Stimulated activated CD4-positive, alpha-beta T cell treated with anti-CD3 and anti-CD28 coated beads, Interleukin-1b, Interleukin-23, amount 100 ng/mL, for 1 hour (primary cell): ENCODE measurements at places on chromosomes 16 and 17.

GRCh38 chr16:53626811-53627210 is 76.8 kb downstream of the RPGRIP1L start:
- no peak for DNase-seq

GRCh38 chr17:59617156-59617732 is 2.5 kb upstream of the CLTC start:
- DNase-seq: no peak

- DNase-seq: no peak
Measured at GRCh38 chr16:11076259-11077018, 132.1 kb downstream of the CLEC16A start.

DNA sequence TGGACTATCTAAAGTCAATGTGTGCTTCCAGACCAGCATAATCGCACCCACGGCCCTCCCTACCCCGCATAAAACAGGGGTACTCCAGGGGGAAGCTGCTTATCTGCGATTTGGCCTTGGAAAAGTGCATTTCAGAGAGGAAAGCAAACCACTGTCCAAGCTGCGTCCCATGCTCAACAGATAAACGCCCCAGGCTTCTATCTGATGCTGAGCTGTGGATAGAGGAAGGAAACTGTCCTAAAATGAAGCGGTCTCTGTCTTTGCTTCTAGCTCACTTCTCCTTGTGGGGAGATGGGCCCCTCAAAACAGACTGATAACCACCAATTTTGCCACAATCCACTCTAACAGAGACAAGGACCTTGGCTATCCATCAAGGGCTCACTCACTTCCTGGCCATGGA is 160.5 kb upstream of the TNRC6C start:
- DNase-seq: no peak

DNA sequence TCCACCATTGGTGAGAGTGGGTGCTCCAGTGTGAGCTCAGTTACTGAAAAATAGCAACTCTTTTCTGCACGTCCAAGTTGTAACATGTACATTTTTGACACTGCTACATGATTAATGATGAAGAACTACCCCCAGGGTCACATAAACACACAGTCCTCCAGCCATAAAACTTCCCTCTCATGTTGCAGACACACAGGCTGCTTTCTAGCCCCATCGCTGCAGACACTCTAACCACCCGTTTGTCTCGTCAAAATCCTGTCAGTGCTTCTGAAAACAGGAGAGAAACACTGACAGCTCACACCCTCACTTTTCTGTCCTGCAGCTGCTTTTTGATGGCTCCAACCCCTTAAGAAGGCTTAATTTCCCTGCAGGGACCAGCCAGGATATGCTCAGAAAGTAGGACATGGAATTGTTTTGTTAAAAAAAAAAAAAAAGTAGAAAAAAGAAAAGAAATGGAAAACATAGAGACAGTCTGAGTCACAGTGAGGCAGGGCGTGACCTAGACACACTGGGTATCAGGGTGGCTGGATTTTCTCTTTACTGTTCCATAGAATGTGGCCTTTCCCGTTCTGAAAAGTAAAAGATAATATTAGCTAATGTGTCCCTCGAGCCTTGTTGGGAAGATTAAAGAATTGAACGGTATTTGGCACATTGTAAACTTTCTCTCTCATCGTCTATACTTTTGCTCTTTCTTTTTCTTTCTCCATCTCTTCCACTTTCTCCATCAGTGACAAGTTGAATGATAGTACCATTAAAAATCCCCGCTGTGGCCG is 20.7 kb upstream of the CCL5 start:
- no peak for DNase-seq

DNA sequence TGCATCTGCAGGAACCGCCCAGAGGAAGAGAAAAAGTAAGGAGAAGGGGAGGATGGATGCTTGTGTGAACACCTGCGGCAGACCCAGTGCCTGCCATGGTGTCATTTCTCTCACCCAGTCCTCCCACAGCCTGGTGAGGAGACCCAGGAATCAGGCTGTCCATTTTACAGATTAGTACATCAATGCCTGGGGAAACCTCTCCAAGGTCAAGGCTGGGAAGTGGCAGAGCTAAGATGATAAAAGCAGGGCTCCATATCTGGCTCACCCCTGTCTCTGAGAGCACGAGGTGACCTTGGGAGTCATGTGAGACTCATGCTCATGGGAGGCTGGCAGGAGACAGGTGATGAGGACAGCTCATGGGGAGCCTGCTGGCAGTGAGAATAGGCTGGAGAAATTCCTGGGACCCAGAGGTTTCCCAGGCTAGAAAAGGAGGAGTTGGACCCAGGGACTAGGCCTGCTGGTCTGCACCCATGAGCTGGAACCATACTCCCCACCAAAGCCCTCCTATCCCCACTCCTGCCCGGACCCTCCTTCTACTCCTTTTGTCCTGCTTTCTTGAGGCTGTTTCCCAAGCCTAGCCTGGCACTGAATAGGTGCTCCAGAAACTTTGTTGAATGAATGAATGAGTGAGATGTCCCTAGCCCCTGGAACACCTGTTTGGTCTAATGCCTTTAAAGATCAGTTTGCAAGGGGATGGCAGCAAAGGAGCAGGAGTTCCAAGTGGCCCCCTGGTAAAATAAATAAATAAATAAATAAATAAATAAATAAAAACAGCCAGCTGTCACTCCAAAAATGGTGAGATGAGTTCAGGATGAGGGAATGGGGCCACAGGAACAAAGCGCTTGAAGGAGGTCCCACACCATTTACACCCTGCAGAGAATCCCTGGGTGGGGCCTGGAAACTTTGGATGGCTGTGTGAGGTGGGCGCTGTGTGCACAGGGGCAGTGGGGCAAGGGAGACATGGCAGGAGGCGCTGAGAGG is 1.6 kb downstream of the ZNF629 start:
- no peak for DNase-seq

DNA sequence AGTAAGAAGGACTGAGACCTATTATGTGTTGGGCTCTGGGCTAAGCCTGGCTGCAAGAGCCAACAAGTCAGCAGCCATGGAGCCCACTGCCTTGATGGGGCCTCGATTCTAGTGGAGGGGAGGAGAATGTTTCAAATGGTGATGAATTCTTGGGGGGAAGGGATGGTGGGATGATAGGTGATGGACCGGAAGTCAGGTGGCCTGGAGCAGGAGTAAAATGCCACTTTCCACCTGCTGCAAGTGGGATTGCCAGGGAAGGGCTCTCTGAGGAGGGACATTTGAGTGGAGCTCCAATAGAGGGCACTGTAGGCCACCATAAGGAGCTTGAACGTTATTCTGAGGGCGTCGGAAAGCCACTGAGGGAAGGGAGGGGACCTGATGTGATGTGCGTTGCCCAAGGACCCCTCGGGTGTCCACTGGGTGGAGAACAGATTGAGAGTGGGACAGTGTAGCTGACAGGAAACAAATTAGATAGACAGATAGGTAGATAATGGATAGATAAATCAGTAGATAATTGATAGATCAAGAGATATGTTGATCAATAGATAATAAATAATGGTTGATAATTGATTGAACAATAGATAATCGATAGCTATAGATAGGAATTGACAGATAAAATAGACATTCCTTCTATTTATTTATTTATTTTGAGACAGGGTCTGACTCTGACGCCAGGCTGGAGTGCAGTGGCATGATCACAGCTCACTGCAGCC is 18.2 kb upstream of the NXPH3 start:
- no peak for DNase-seq

GRCh38 chr16:75294773-75295459 is 43.5 kb upstream of the BCAR1 start:
- DNase-seq: no peak

- DNase-seq: no peak
Measured at GRCh38 chr17:66711881-66712321, 123.0 kb upstream of the CACNG5 start.

DNA sequence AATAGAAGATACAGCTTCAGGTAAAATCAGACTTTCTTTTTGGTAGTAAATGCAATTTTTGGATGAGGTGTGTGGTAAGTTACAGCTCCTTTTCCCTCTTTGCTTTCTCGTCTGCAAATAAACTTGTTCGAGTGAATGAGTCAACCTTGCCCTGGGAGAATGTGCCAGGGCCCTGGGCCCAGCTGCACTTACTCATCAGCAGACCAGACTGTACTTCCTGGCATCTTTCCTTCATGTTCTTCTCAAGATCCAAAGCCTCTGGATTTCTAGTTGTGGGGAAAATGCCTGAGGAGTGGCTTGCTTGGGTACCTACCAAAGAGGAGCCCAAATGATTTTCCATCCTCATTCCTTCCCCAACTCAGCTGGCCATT is 5.4 kb upstream of the G6PC1 start:
- no peak for DNase-seq
